ENCODE measurements at places on chromosomes 4 and X.

DNA sequence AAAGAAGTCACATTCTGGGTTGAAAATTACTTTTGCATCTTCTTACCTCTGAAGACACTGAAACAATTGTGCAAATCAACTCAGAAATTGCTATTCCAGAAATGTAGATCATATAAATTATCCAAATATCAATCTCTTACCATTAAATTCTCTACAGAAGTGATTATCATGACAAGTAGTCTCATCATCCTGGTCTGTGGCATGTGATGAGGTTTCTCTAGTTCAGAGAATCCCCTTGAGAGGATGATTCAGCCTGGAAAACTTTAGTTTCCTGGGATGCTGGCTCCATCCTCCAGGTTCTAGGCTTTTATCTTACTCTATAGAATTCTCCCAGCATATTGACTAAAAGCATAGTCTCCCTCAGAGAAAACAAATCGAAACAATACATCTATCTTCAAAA, 76.2 kb upstream of the S100G start:
- no peak for DNase-seq

DNA sequence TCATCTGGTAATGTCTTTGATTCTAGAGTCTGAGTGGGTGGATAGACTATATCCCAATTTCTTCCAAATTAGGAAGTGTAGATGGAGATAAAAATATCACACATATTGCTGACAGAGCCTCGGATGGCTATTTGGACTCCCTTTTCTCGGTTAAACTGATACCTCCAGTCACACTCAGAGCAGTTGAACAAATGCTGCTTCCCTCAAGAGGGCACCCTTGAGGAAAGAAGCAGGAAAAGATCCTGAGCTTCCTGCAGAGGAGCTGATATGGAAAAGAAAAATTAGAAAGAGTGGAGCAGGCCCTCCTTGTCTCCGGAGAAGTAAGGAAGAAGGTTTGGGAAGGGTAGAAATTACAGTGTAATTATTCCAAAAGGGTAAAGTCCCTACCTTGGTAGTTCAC, 96.2 kb upstream of the CCSER1 start:
- no peak for DNase-seq

GRCh38 chr4:170868170-170868569, 778.4 kb upstream of the AADAT start:
- DNase-seq = no peak

- no peak for DNase-seq
These were observed 65.0 kb downstream of the SH3RF1 start for GRCh38 chr4:169205744-169206080.

GRCh38 chrX:31872007-31872406, 800.2 kb upstream of the FTHL17 start:
- no peak for DNase-seq

- no peak for DNase-seq
These were observed 22.0 kb upstream of the MSANTD1 start for GRCh38 chr4:3226944-3227343.

- peak; percentile 58 for DNase-seq
These were observed 42.8 kb upstream of the KLF3 start for GRCh38 chr4:38621028-38621684.

GRCh38 chr4:76697129-76697803, 200.7 kb downstream of the SOWAHB start:
- no peak for DNase-seq

DNA sequence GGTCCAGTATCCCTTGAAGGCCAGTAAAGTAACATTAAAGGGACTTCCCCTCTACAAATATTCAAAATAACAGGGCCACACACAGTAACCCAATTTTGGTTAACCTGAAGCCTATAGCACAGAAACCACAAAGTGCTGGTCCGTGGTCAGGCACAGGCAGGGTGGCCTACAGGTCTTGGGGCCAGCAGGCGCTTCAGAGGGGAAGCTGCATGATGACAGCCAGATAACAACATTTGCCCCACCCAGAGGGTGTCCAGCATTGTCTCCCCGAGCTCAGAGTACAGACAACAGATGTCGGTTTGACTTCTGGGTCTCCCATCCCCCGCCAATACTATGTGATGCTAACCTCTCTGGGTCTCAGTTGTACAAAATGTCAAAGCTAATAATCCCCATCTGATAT, 51.1 kb downstream of the SH3KBP1 start:
- no peak for DNase-seq

DNA sequence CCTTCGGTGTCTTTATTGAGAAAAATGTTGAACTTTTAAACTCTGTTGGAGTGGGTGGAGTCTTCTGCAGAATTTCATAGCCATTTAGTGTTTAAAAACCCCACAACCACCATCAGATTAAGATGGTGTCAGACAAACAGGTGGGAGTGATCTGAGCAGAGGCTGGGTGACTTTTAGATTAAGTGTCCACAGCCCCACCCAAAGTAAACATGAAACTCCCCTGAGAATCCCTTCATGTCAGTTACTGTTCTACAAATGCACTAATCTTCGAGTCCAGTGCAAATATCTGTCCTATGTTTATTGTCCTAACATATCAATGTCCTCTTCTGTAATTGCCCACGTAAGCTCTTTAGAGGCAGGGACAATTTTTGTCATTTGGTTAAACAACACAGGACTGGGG, 175.6 kb upstream of the RBPJ start:
- DNase-seq = no peak

DNA sequence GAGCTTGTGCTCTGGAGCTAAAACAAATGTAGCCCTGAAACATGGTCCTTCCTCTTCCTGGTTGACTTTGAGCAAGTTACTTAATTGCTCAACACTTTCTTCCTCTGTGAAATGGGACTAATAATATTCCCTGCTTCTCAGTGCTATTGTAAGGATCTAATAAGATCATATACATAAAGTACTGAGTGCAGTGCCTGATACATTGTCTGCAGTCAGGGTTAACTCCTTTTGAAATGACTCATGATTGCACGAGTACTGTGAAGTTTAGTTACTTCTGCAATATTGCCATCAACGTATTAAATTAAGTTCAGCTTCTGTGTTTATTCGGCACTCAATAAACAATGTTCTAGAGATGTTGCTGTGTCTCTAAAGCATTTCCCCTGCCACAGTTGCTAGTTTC, 91.8 kb upstream of the HPRT1 start:
- no peak for DNase-seq

GRCh38 chr4:141425124-141425523, 204.4 kb downstream of the ZNF330 start:
- no peak for DNase-seq

- DNase-seq = no peak
These were observed 62.5 kb downstream of the SEL1L3 start for GRCh38 chr4:25800245-25800644.

DNA sequence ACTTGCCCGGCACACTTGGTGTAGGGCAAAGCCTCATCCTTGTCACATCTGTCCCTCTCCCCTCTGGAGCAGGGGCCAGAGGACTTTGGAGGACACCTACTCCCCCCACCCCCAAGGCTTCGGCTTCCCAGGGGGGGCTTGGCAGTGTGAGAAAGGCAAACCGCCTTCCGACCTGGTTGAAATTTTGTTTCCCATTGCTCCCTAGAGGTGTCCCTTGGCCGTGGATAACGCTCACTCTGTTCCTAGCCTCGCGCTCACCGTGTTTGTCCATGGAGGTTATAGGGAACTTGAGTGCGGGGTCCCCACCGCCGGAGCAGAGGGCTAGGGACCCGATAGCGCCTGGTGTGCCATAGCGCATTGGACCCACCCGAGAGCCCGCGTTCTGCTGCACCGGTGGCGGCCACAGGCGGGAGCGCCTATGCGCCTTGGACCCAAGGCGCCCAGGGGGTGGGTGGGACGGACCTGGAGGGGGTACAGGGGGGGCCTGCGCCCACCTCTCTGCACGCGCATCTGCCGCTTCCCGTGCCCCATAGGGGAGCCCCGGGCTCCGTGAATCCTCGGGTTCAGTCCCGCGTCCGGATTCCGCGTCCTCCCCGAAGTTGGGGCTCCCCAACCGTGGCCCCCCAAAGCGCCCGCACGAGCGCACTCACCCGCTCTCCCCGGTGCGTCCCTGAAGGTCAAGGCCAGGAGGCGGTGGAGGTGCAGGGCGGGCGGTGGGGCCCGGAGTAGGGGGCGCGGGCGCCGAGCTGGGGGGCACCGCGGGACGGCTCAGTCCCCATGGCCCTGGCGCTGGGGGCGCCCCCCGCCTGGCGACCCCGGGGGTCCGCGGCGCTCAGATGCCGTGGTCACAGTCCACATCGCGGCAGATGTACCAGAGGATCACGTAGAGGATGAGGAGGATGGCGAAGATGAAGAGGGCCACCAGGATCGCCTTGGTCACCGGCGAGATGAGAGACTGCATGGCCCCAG, 82.7 kb upstream of the DHRSX start:
- no peak for DNase-seq

DNA sequence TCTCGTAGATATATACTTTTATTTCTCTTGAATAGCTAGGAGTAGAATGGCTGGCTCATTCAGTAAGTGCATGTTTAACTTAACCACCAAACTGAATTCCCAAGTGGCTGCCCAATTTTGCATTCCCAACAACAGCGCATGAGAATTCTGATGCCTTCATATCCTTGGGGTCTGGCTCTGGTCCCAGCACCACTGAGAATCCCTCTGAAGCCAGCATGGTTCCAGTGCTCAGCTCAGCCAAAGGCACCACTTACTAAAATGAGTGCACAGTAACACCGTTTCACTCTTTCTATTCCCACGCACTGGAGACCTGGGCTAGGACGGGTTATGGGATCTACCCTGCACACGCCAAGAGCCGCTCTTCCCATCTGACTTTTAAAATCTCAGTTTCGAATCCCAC, 60.4 kb downstream of the CASP3 start:
- DNase-seq = no peak

GRCh38 chrX:74922922-74923543, 2.2 kb downstream of the NEXMIF start:
- peak; percentile 13 for DNase-seq

DNA sequence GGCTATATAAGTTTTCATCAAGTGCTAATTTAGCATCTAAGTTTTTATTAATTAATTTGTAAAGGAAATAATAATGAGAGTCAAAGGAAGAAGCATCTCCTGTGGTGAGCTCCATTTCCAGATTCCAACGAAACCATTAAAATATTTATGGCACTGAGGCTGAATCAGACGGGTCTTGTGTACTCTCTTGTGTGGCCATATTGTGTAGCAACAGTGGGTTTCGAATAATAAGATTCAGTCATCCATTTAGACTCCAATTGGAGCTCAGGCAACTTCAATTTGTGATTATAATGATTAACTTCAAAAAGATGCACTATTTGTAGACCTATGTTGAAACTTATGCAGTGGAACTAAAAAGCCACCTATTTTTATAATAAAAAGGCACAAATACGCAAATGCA, 82.4 kb downstream of the SNCA start:
- no peak for DNase-seq

Data from DMS79 treated with DMSO at 0.1 percent for 48 hours (cell line).